ENCODE measurements at places on chromosomes 6 and 20.
A peak's percentile ranks its signal among the peaks of the same experiment; 100 is the strongest.

GRCh38 chr6:75431379-75431778 lies 62.2 kb downstream of the FILIP1 start:
- no peaks in the 10 kb centered on the region for H3K36me3 ChIP-seq
- H3K4me3 ChIP-seq: no peak overlapping the region
- no peak overlapping the region for H3K27ac ChIP-seq
- H3K4me1 ChIP-seq: peaks cover 3% of the 10 kb centered on the region
- H3K27me3 ChIP-seq: peaks cover 10% of the 10 kb centered on the region

GRCh38 chr6:107021446-107022185 lies 6.4 kb upstream of the MTRES1 start:
- DNase-seq: no peak
- H3K36me3 ChIP-seq: no peaks in the 10 kb centered on the region
- H3K4me1 ChIP-seq: no peaks in the 10 kb centered on the region
- H3K4me3 ChIP-seq: no peak overlapping the region

GRCh38 chr20:25081730-25082497 lies at the start of gene VSX1:
Gene VSX1, minus strand, starts transcription at chr20:25082141. Its CDS starts 45 bp downstream, at chr20:25082096.
- H3K4me3 ChIP-seq: no peak within 1 kb of the TSS
- peaks cover 68% of the 10 kb centered on the region for H3K27me3 ChIP-seq
- H3K27ac ChIP-seq: no peak within 1 kb of the TSS
- peaks cover 2% of the 10 kb centered on the region for H3K36me3 ChIP-seq

DNA sequence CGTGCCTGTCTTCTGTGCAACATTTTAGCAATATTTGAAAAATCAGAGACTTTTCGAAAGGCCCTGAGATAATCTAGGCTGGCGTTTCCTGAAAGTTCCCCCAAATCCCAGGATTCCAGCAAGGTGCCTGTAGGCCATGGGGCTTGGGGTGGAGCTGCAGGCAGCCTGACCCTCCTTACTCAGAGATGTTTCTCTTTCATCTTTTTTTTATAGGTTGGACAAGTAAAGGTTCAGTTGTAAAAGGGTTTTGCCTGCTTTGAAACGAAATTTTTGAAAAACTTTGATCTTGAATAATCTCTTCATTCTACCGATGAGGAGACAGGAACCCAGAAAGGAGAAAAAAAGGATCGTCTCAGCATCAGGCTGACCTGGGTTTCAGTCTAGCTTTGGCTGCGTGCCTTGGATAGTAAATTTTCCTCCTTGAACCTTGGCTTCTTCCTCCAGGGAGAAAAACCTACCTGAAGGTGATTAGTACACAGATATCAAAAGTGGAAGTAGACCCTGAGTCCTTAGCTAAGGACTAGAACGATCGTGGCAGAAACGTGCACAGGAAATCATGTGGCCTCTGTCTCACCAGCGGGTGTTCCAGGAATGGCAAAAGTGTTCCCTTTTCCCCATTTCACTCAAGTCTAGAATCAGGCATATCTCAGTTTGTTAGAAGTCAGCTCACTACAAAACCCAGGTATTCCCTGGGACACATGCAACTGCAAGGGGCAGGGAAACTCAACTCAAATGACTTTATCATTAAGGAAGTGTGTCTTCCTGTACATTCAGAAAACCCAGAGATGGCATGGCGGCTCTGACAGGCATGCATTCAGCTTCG lies 128.2 kb upstream of the PTPN1 start:
- peak overlapping the region; percentile 86 for H3K27ac ChIP-seq
- peak; percentile 53 for DNase-seq
- no peaks in the 10 kb centered on the region for H3K27me3 ChIP-seq

- peaks cover 95% of the 10 kb centered on the region for H3K4me1 ChIP-seq
- H3K27me3 ChIP-seq: no peaks in the 10 kb centered on the region
- no peak for DNase-seq
Measured at GRCh38 chr6:159981071-159981402, 12.2 kb downstream of the IGF2R start.

DNA sequence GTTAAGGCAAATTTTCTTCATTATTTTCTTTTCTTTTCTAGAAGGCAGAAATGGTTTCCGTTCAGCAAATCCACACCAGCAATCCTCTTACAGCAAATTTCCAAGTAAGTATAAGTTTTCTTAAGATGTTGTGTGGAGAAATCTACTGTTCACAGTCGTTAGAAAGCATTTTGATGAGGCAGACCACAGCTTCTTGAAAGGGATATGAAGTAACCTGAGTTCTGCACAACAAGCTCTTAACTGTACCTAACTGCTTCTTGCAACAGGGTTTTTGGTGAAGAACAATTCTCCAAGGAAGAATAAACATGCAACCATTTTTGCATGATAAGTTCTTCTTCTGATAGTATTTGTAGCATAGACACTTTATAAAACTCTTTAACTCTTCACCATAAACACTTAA lies 45.3 kb upstream of the STXBP5 start:
- H3K36me3 ChIP-seq: no peaks in the 10 kb centered on the region
- H3K4me1 ChIP-seq: no peaks in the 10 kb centered on the region
- H3K4me3 ChIP-seq: no peak overlapping the region
- DNase-seq: no peak

DNA sequence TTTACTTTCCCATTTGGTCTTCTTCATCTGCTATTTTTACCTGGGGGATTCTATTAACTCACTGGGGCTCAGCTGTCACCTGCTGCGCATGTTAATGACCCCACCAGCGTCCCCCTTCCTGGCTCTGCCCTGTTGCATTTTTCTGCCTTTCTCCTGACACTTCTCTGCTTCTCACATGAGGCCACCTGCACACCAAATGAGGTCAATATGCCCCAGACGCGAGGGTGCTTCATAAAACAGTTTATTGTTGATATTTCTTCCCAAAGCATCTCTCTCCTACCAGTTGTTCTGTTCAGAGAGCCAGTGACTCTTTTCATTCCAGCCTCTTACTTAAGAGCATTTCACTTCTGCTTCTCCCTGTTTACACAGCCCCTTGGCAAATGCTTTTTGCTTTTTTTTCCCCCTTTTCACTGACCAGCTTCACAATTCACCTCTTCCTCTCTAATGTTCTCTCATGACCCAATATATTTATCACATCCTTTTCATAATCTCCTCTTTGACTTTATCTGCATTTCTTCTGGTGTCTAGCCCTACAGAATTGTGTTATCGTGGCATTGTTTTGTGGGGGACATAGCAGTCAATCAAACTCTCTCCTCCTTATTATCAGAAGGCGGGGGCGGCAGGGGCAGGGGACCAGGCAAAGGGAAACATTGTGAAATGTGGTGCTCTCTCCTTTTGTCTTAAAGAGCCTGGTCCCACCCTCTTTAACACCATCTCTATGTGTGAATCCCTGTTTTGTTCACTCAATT lies 545.8 kb upstream of the CITED2 start:
- H3K4me3 ChIP-seq: no peak overlapping the region
- no peak for DNase-seq
- H3K36me3 ChIP-seq: no peaks in the 10 kb centered on the region
- H3K27me3 ChIP-seq: peaks cover 23% of the 10 kb centered on the region
- H3K27ac ChIP-seq: no peak overlapping the region

- peak overlapping the region; percentile 53 for H3K27ac ChIP-seq
- H3K27me3 ChIP-seq: peaks cover 5% of the 10 kb centered on the region
- no peaks in the 10 kb centered on the region for H3K36me3 ChIP-seq
- H3K4me1 ChIP-seq: peaks cover 16% of the 10 kb centered on the region
Measured at GRCh38 chr6:106448000-106448426, 87.5 kb downstream of the CRYBG1 start.

- no peak overlapping the region for H3K27ac ChIP-seq
- peaks cover 6% of the 10 kb centered on the region for H3K4me1 ChIP-seq
- DNase-seq: peak; percentile 73
- no peaks in the 10 kb centered on the region for H3K27me3 ChIP-seq
Measured at GRCh38 chr20:52083627-52084232, 107.8 kb downstream of the ZFP64 start.

GRCh38 chr6:82786248-82786647 lies 279.4 kb downstream of the UBE3D start:
- DNase-seq: no peak
- H3K27ac ChIP-seq: no peak overlapping the region
- H3K36me3 ChIP-seq: no peaks in the 10 kb centered on the region

DNA sequence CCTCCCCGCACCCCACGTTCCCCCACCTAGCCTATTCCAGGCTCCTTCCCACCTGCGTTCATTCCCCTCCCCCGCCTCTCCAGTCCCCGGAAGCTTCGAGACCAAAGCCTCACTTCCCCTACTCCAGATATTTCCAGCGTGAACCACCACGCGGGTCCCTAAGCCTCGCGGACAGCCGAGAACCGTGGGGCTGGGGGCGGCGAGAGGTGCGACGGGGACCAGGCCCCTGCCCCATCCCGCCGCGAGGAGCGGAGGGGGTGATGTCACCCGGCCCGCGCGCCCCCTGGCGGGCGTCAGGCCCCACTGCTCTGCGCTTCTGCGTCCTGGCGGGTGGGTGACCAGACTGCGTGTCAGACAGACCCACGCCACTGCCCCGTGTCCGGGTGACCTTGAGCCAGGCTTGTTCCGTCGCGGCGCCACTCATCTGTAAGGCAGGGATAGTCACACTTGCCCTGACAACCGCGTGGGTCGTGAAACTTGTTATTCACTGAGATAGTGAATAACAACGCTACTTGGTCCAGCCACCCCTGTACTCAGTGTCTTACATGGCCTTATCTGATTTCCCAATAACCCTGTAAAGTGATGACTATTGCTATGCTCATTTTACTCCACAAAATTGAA lies 9.0 kb upstream of the HSP90AB1 start:
- peak; percentile 88 for DNase-seq
- peak overlapping the region; percentile 94 for H3K27ac ChIP-seq
- no peaks in the 10 kb centered on the region for H3K27me3 ChIP-seq
- peak overlapping the region; percentile 75 for H3K4me3 ChIP-seq
- H3K36me3 ChIP-seq: peaks cover 7% of the 10 kb centered on the region
- peaks cover 31% of the 10 kb centered on the region for H3K4me1 ChIP-seq

DNA sequence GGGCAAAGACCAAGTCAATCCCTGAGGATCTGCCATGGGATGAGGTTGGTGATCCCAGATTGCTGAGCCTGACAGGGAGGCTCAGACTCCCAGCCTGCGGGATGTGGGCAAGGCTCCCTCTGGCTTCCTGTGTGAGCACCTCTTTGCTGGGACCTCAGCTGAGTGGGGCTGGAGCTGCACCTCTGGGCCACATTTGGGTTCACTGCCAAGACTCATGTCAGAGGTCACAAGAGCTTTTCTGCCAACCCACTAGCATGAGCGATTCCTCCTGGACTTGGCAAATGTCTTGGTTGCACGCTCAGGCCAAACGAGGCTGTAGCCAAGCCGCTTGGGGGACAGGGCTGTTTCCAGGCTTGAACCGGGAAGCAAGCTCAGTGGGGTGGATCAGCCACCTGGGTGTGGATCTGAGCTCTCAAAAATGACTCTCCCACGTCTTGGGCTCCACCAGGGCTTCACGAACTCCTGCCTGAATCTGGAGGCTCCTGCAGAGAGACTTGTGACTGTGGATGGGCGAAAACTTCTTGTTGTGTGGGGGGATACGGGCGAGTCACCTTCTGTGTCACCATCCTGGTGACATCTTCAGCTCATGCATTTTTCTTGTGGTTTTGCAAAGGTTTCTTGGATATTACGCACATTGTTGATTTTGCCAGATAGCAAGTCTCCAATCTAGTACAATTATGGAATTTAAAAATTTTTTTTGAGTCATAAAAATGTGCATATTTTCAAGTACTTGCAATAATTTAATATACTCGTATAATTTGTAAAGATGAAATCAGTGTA lies 359.5 kb downstream of the CDH4 start:
- H3K4me3 ChIP-seq: no peak overlapping the region
- no peak for DNase-seq
- H3K27me3 ChIP-seq: no peaks in the 10 kb centered on the region

- no peaks in the 10 kb centered on the region for H3K36me3 ChIP-seq
- H3K27me3 ChIP-seq: no peaks in the 10 kb centered on the region
- no peak overlapping the region for H3K4me3 ChIP-seq
- no peak for DNase-seq
Measured at GRCh38 chr6:44177691-44178423, 19.2 kb downstream of the CAPN11 start.

DNA sequence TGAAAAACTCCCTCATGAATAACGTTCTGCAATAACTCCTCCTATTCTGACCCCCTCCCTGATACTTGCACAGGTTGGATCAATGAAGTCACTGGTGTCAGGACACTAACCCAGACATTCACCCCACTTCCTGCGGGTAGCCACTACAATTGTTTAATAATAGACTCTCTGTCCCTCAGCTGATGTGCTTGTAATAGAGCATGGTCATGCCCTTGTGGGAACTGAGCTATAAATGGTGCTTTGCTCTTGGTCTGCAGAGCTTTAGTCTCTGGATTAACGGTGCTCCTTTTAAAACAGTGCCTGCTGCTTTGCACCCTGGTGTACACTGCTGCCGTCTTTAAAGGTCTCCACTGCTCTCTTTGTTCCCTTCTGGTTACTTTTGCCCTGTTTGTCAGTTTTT lies 127.3 kb downstream of the BACH2 start:
- H3K27ac ChIP-seq: peak overlapping the region; percentile 68
- no peak for DNase-seq
- H3K4me1 ChIP-seq: peaks cover 58% of the 10 kb centered on the region
- no peak overlapping the region for H3K4me3 ChIP-seq
- peaks cover 53% of the 10 kb centered on the region for H3K36me3 ChIP-seq

GRCh38 chr20:64226686-64227580 lies 28.6 kb upstream of the PCMTD2 start:
- no peaks in the 10 kb centered on the region for H3K36me3 ChIP-seq
- peaks cover 15% of the 10 kb centered on the region for H3K4me1 ChIP-seq
- DNase-seq: no peak
- no peak overlapping the region for H3K27ac ChIP-seq
- H3K4me3 ChIP-seq: no peak overlapping the region

DNA sequence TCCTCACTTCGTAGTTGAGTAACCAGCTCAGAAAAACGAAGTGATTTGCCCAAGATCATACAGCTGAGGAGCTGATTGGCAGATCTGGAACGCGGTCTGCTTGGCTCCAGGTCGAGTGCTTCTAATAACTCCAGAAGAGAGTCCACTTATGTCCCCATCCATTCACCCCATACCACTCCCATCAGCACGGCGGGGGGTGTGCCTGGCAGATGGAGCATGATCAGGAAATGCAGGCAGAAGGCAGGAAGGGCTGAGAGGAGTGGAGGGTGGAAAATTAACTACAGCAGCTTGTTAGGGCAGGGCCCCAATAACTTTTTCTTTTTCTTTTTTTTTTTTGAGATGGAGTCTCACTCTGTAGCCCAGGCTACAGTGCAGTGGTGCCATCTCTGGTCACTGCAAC lies 15.0 kb downstream of the FITM2 start:
- H3K27ac ChIP-seq: no peak overlapping the region
- H3K4me3 ChIP-seq: no peak overlapping the region
- H3K36me3 ChIP-seq: peaks cover 5% of the 10 kb centered on the region
- peaks cover 2% of the 10 kb centered on the region for H3K4me1 ChIP-seq
- no peak for DNase-seq

GRCh38 chr6:10410207-10411050 lies 4.4 kb downstream of the TFAP2A start:
- no peak for DNase-seq
- peak overlapping the region; percentile 16 for H3K4me3 ChIP-seq
